ENCODE measurements at places on chromosomes 4 and X. TPM values are rescaled to one million over a fixed set of nuclear protein-coding genes. Genes with fewer than 3 reads are reported as not detected.
A peak's percentile ranks its signal among the peaks of the same experiment; 100 is the strongest.

SRPX2 gene
- 11.8 TPM for polyA plus RNA-seq

TLR1 gene
- 5.0 TPM for polyA plus RNA-seq

PAGE2B gene
- not detected for polyA plus RNA-seq

TBC1D9 gene
- polyA plus RNA-seq, result 62.6 TPM

GRCh38 chr4:11428899-11429698, 405 bp upstream of the HS3ST1 start:
- DNase-seq, result peak; percentile 67

DNA sequence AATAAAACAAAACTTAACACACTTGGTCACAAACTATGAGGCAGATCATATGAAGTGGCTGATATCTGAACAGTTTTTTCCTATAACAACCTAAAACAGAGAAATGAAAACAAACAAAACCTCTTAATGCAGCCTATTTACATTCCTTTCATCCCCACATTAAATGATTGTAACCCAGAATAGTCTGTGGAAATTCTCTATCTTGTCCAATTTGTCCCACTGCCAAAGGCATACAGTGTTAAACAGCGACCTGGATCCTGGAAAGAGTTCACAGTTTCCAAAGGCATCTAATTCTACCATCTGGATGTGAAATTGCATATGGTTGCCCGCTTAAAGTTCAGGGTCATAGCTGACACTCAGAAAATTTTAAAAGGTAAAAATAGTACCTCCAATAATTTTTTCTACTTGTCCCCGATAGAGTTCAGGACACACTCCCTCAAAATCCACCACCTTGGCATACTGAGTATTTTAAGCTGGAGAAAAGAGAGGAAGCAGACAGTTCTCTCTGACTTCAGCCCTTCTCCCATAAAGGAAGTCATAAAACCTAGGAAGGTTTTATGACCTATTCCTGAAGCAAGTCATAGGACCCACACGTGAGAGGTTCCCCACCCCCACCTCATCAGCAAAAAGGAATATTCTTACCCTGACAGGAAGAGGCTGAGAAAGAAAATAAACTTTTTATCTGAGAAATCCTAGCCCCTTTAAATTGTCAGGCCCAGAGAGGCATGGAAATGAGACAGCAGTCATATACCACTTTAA, 270.2 kb downstream of the PAPSS1 start:
- DNase-seq, result no peak

- no peak for DNase-seq
These were observed 276.0 kb upstream of the FAT1 start for GRCh38 chr4:186999686-187000085.

- DNase-seq, result no peak
These were observed 1.0 kb downstream of the TRMT44 start for GRCh38 chr4:8441499-8442091.

DNA sequence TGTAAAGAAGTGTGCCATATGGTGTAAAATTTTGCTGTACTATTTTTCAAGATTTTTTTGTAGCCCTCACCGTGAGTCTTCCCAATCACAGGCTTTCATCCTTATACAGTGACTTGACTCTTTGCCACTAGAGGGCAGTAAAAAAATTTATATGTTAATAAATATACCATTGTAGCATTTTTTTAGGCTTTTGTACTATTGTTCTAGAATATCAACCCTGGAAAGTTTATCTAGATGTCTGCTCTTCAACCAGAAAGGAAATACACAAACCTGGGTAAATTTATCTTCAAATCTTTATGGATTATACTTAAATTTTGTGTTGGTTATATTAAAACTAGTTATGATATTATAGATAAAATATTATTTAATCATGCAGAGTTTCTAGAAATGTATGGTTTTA, 235.3 kb downstream of the TENM3 start:
- peak; percentile 51 for DNase-seq

- no peak for DNase-seq
These were observed 129.0 kb downstream of the DCTD start for GRCh38 chr4:182788201-182788600.

DNA sequence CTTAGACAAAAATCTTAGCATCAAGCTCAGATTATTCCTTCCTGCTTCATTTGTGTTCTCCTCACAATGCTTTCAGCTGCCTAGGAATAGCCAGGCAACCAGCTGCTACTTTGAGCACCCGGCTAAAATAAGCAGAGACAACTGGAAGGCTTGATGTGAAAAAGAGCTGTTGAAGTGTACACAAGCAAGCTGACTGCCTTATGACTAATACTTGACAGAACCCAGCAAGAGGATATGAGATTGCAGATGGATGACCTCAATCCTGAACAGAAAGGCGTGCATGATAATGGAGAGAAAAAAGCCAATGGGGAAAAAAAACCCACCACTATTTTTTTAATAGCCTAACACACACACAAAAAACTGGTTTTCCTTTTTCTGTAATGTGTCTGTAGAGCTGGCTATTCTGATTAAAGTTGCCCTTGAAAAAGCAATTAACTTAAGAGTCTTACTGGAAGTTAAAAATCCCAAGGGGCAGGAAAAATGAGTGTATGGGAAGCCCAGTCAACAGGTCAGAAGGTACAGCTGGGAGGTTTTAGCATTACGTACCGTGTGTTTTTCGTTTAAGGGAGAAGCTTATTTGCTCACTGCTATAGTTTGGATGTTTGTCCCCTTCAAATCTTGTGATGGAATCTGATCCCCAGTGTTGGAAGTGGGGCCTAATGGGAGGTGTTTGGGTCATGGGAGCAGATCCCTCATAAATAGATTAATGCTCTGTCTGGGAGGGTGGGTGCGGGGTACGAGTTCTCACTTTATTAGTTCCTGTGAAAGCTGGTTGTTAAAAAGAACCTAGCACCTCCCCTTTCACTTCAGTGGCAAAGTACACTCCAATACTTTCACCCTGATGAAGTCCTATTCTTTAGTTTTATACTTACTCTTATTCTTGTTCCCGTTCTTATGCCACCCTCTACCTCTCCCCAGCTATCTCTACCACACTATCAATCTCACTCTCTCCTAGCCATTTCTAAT, 37.1 kb upstream of the HERC6 start:
- peak; percentile 45 for DNase-seq

DNA sequence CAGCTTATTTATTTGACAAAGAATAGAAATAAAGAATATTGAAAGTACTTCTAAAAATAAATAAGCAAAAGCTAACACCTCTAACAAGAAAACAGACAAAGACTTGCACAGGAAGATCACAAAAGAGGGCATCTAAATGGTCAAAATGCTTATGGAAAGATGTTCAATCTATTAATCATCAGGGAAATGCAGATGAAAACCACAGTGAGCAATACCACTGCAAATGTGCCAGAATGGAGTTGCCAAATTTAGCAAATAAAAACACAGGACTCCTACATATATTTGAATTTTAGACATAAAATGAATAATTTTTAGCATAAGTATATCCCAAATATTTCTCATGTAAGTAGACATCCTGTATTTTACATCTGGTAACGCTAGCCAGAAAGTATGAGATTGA, 56.1 kb upstream of the HPGD start:
- no peak for DNase-seq

- DNase-seq, result no peak
These were observed 9.8 kb upstream of the NOCT start for GRCh38 chr4:139005774-139006173.

- DNase-seq, result no peak
These were observed 147.9 kb upstream of the FAM47A start for GRCh38 chrX:34279866-34280560.

GRCh38 chrX:17021851-17022604, 75.6 kb downstream of the REPS2 start:
- peak; percentile 37 for DNase-seq

- DNase-seq, result no peak
These were observed 108.8 kb upstream of the STIM2 start for GRCh38 chr4:26751838-26752237.

- no peak for DNase-seq
These were observed 863.1 kb downstream of the CCSER1 start for GRCh38 chr4:90990284-90990683.

All from renal pelvis (tissue), 12 donors.